ENCODE measurements at places on chromosomes 3 and 15.

DNA sequence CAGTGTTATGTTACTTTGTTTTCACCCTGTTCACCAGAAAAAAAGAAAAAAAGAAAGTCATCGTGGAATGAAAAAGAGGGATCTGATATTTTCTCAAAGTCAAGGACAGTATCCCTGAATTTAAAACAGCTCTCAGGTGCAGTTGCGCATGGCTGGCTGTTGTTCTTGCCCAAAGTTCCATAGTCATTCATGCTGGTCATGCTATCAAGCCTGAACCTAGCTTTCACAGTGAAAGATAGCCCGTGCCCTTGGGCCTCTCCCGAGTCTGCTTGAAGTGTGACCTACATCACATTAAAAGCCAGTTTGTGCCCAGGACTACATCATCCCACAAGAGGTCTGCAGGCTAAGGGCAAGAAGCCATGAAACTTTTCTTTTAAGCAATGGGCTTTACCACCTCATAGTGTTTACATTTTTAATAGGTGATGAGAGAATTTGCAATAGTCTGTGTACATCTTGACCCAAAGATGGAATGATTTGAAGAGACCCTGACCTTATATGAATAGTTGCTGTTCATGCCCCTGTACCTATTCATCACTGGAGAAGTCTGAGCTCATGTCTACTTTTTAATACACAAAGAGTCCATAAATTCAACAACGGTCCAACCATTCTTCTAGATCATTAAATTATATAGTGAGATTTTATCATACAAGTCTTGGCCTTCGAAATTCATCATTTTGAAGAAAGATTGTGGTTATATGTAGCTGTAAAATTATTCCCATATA is 522.5 kb upstream of the MCTP2 start:
- DNase-seq = no peak

DNA sequence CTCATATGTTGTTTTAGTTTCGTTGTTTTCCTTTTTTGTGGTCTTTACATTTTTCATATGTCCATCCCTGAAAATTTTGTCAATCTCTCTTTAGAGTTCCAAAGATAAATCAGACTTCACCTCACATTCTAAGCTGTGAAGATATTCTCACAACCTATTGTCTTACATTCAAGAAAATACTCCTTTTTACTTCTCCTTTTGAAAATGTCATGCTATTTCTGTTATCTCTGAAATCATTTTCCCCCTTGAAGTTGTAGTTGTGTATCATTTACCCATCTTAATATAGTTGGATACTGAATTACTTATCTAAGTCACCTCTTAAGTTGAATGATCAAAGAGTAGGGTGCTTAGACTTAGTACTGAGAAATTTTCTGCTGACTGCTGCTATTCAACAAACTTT is 74.3 kb downstream of the DCUN1D1 start:
- no peak for DNase-seq

GRCh38 chr3:124115279-124115678 is 123.4 kb upstream of the ROPN1 start:
- DNase-seq = no peak

DNA sequence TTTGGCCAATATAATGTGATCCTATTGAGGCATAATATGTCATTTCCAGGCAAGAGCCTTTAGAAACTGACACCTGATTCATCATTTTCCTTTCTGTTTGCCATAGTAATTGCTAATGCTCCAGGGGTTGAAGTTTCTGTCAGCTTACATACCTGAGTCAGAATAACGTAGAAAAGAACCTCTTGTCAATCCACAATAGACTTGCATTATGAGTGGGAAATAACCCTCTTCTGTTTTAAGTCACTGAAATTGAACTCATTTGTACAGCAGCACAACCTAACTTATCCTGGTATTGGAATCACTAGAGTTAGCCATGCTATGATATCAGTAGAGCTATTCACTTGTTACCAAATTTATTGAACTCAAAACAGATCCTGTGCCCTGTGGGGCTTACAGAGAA is 101.7 kb upstream of the TP63 start:
- no peak for DNase-seq

- no peak for DNase-seq
These were observed 785.5 kb upstream of the ARRDC4 start for GRCh38 chr15:97174886-97175540.
